Activated CD4-positive, CD25-positive, alpha-beta regulatory T cell treated with anti-CD3 and anti-CD28 coated beads, Interleukin-2, amount 50 U/mL, for 24 hours (primary cell): ENCODE measurements at places on chromosomes 6 and 20.
A peak's percentile ranks its signal among the peaks of the same experiment; 100 is the strongest.

DNA sequence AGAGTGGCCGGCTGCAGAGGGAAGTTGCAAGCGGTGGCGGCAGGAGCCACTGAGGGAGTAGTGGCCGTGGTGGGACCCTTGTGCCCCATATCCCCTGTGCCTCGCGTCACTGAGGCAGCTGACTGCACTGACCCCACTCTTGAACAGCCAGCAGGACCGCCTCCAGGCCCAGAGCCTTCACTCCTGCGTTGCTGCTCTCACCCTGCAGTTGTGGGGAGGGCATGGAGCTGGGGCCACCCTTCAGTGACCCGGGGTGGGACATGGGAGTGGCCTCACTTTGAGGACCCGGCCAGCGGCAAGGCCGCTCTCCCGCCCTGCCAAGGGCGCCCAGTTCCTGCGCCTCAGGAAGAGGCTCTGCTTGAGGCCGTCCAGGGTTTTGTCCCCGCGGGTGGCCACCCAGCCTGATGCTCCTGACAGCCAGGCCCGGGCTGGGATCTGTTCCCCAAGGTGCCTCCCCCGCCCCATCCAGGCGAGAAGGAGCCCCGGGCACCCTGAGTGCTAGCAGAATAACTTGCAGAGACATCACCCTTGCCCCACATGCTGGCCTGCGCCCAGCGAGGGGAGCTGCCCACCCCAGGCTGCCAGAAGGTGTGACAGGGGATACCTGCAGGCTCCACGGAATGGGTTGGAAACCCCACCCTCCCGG, 44.4 kb downstream of the HLA-DRA start:
- no peak for ATAC-seq

- no peak for ATAC-seq
Observed at GRCh38 chr6:7505189-7505699, 36.2 kb upstream of the DSP start.

- no peak for ATAC-seq
Observed at GRCh38 chr6:166237617-166238016, 70.0 kb upstream of the TBXT start.

- no peak for ATAC-seq
Observed at GRCh38 chr20:62980970-62981369, 25.8 kb downstream of the BHLHE23 start.

GRCh38 chr6:157442291-157442690, 61.3 kb downstream of the ZDHHC14 start:
- ATAC-seq: no peak

DNA sequence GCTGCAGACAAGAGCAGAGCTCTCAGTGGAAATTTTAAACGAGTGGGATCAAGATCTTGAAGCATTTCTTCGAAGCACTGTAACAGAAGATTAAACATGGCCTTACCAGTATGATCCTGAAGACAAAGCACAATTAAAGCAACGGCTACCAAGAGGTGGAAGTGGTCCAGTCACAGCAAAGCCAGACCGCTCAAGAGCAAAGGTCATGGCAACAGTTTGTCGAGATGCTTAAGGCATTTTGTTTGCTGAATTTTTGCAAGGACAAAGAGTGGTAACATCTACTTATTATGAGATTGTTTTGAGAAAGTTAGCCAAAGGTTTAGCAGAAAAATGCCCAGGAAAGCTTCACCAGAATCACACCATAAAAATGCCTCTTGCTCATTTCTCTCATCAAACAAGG, 153.4 kb upstream of the CARMIL1 start:
- no peak for ATAC-seq

- no peak for ATAC-seq
Observed at GRCh38 chr20:1536893-1537730, 20.4 kb downstream of the SIRPD start.

GRCh38 chr6:36510365-36510764, 36.9 kb downstream of the STK38 start:
- ATAC-seq: no peak

DNA sequence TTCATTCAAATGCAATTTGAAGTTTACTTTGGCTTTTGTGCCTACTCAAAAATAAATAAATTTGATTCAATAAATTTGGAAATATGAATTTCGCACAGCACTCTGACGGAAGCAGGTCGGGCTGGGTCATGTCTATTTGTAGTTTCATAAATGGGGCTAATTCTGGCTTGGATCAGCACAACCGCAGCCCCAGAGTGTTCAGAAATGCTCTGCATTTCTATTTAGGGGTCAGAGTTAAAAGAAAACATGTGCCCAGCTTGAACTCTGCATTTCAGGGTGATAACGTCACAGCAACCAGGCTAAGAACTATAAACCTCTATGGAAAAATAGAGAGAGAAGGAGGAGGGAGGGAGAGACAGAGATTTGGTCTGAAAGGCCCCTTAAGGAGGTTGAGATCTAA, 480.9 kb upstream of the NOX3 start:
- no peak for ATAC-seq

GRCh38 chr6:106077170-106077569, 9.0 kb upstream of the PRDM1 start:
- ATAC-seq: peak; percentile 32

DNA sequence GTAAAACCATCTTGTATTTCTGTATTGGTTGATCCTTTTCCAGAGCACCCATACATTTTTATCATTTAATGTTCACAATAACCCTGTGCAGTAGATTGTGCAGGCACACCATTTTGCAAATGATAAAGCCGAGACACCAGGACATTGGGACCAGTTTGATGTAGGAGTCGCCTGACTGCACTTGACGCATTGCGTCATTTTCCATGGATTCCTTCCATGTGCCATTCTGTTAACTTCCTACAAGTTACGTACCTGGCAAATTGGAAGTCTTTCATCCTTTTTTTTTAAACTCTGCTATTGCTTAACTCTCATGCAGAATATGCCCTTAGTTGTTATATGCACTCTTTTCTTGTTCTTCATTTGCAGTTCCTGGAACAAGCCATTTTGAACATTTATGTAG, 43.0 kb downstream of the PRPH2 start:
- ATAC-seq: no peak

DNA sequence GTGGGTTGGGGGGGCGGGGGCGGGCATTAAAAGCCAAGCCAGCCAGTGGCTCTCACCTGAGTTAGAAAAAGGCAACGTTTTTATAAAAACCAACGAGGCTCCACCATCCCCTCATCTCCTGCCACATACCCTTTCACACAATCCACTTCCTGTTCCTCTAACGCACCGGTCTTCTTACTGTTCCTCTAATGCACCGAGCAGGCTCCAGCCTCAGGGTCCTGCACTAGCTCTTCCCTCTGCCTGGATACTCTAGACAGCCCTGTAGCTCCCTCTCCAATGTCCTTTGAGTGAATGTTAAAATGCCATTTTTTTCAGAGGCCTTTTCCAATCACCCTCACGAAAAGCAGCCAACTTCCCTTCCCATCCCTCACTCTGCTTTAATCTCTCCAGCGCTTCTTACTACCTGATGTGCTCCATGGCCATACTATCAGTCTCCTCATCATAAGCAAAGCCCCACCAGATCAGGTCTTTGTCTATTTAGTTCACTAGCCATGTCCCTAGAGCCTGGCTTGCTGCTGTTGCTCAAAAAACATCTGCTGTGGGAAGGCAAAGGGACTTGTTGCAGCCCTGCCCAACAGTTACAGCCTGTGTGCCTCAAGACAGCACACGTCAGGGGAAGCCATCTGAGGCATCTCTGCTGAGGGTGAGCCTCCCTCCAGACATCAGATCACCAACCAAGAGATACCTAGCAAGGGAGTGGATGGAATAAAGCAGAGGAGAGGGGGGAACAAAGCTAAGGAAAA, 3.9 kb downstream of the FKBP1A start:
- no peak for ATAC-seq
